ENCODE measurements at places on chromosomes 5 and 9.

DNA sequence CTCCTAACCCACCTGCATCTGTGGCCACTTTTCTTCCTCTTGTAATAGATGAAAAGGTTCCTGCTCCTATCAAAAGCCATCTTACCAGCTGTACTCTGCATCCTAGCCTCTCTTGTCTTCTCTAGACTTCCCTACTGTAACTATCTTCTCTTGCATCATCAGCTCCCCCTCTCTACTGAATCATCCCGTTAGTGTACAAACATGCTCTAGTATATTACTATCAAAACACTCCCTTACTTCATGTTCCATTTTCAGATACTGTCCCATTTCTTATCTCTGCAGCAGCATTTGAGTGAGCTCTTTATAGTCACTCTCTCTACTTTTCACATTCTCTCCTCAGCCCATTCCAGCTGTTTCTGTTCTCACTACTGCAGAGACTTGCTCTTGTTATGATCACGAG lies 2.8 kb downstream of the SRA1 start:
- no peak for DNase-seq

DNA sequence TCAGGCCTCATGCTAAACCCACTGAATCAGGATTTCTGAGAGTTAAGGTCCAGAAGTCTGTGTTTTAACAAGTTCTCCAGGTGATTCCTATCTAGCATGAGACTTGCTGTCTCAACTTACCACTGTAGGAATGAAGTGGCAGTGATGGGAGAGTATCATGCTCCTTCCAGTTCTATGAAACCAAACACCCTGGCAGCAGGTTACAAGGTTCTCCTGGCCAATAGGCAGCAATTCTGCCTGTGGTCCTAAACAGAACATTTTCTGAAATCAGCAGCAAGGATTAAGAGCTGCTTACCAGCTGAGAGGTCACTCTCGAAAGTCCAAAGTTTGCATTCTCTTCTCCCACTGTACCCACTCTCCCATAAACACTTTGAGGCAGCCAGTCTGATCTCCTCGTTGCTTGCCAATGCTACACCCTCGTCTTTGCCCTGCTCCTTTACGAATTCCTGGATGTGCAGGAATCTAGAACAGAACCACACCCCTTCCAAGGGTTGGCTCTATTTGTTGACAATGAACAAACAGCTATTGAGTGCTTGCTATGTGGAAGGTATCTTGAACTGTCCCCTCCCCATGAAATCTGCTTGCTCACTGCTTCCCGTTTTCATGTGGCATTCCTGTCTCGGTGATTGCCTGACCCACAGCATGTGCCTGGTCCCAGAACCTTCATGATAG lies 100.5 kb downstream of the TMEM174 start:
- DNase-seq = no peak

DNA sequence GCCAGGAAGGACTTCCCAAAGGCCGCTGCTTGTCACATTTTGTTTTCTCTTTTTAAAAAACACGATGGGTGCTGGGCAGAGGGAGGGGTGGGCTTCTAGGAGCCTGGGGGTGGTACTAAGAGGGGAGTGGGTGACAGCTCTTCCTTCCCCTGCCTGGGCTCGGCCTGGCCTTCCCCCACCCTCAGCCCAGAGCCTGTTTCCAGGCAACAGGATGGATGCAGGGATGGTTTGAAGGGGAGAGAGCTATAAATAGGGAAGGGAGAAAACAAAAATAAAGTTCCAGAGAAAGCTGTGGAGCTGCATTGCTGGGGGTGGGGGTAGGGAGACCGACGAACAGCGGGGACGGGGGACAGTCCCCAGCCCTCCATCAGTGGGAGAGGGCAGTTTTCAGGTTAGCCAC lies 6.6 kb upstream of the GPRIN1 start:
- DNase-seq = no peak

- DNase-seq = no peak
Measured at GRCh38 chr9:78370991-78371390, 74.1 kb downstream of the PSAT1 start.

DNA sequence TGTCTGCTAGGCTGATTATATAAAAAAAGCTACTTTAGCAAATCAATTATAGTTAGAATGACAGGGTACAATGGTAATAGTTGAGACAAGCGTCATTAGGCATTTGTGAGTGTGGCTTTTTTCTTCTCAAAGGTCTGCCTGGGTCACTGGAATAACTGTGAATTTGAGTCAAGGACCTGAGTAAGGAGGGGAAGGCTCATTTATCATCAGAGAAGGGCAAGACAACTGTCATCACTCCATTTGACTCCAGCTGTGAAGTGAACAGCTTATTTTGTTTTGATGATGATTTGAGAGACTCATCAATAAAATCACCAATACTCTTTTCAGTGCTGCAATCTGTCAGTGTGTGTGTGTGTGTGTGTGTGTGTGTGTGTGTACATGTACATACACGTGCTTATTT lies 118.6 kb downstream of the MAT2B start:
- no peak for DNase-seq

DNA sequence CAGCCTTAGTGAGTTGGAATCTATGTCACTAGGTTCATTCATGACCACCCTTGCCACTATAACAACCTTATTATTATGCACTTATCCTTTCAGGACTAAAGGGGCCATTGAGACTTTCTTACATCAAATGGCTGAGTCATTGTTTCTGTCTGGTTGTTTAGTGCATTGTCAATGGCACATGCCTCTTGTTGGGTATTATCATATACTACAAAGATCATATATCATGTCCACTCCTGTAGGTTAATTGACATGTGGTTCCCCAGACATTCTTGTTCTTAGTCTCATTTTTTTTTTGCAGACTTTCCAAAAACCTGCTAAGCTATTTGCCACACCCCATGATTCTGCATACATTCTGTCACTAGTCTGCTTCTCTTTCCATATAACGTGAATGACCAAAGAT lies 66.7 kb upstream of the PRDM9 start:
- no peak for DNase-seq

- DNase-seq = no peak
Measured at GRCh38 chr9:14186096-14186495, 127.8 kb downstream of the NFIB start.

DNA sequence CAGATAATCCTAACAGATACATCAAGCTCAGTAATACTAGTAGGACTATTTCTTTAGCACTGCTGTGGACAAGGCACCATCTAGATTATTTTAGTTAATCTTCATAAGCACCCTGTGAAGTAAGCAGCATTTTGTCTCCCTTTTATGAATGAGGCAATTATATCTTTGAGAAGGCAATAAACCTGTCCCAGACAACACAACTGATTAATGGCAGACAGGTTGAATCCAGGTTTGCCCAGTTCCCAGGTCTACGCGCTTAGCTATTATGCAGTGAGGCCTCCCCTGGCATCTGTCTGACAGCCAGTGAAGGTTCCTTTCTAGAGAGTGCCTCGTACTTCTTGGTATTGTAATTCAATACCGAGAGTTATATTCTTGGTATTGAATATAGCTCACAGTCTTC lies 9.7 kb upstream of the LVRN start:
- no peak for DNase-seq

- DNase-seq = no peak
Measured at GRCh38 chr5:142499591-142500226, 174.9 kb upstream of the SPRY4 start.

DNA sequence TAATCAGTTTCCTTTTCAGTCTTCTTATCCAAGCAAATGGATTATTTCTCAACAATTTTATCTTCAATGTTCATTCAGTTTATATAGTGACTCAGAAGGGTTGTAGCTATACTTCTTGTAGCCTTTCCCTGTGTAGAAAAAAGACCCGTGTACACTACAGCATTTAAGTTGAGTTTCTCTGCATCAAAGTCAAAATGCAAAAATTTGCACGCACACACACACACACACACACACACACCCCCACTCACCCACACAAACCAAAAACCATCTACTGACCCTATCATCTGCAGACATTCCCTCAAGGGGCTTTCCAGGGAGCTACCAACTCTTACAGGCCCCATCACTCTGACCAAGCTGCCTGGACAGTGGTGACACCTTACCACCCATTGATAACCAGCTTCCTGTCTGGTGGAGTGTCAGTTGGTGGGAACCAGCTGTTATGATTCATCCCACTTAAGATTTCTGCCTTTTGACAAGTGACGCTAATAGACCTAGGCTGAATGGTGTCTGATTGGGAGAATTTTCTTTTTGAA lies 12.2 kb upstream of the ELL2 start:
- no peak for DNase-seq

DNA sequence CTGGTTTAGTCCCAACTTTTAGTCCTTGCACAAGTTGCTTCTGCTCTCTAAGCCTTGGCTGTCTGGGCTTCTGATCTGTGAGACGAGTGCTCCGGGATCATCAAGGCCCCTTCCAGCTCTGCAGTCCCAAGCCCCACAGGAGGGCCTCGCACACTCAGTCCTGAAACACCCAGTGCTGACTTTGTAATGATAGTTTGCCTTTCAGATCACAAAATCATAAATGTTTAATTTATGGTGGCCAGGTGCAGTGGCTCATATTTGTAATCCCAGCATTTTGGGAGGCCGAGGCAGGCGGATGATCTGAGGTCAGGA lies 95.9 kb upstream of the SLC25A48 start:
- DNase-seq = no peak

DNA sequence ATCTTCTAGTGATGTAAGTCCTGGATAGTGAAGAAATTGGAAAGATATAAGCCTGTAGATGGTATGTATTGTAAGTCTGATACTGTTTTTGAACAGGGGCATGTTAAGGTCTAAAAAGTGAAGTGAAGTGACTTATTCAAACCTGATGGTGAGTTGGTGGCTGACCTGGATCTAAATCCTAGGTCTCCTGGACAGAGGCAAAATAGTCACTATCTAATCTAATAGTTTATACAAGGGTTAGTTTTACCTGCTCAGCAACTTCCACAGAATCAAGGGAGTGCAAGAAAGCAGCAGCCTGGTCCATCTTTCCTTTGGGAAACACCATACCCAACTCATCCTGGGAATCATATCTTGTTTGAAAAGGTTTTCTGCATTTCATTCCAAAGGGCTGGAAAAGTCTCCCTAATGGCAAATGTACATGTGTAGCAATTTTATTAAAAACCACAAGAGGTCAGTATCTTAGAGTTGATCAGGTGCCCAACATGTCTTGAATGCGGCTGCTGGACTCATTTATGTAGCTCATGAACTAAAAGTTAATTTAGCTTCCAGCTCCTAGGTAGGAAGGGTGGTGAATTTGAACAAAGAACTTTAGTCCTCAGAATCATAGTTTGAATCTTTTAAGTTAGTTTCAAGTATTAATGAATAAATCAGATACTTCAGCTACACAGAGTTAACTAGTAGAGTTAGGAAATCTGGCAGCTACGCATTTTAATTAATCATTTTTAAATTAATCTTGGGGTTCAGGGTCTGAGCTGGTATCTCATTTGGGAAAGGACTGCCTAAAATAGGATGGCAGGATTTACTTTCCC lies 26.0 kb downstream of the SKP2 start:
- DNase-seq = no peak

DNA sequence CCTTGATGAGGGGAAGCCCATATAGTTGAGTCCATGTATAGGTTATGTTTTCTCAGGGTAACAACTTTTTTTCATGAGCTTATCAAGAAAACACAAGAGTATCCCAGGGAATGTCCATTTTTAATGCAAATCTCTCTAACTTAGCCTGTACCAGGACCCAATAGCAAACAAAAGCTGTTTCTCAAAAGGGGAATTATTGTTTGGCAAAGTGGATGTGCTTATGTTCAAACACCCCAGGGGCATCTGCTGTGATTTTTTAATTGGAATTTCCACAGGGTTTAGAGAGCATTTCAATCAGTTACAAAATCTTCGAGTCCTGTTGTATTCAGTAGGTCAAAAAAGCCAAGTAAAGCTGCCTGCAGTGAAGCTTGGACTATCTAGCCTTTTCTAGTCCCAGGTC lies 33.4 kb upstream of the CSNK1G3 start:
- no peak for DNase-seq

- DNase-seq = no peak
Measured at GRCh38 chr5:143759396-143760130, 52.4 kb upstream of the HMHB1 start.

DNA sequence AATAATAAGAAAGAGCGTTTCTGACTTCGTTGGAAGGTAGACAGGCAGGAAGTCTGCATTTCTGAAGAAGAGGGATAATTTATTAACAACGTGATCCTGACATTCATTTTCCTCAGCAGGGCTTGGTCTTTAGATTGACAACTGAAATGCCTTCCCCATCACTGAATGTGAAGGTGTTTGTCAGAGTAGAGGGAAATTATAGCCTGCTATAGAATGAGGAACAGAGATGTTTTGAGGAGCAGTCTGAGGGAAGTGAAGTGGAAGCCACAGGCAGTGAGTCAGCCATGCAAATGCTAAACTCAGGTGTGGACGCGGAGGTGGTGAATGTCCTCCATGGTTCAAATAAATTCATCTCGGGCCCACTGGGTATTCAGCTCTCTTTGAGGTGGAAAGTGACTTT lies 30.5 kb downstream of the C7 start:
- DNase-seq = no peak

DNA sequence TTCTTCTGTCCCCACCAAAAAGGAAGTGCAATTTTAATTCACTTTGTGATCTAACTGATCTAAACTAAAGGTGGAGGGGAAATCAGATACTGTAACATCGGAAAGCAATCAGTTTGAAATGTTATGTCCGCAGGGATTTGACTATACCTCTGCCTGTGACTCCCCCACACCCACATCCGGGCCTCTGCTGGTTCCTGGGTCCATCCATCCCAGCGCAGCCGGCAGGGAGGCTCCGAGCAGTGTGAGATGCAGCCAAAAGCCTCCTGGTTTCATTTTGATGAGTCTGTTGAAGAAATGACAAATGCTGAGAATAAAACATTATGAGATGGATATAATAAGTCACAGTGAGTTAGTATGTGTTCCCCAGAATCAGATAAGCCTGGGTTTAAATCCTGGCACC lies 8.6 kb downstream of the FSTL4 start:
- no peak for DNase-seq

- DNase-seq = no peak
Measured at GRCh38 chr9:38651400-38652042, 31.1 kb upstream of the ANKRD18A start.

GRCh38 chr5:4345850-4346249 lies 750.2 kb downstream of the IRX1 start:
- DNase-seq = no peak

DNA sequence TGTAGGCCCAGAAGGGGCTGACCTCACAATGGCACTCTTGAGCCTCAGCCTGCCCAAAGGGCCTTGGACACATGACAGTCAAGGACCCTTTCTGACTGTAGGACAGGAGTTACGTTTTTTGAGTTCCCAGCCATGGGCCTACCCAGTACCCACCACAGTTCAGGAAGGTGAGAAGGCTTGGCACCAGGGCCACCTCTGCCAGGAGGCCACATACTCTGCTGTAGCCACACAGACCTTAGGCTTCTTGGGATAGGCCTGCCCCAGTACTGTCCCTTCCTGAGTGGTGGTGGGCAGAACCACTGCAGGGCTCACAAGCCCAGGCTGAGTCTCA lies 12.8 kb downstream of the PDLIM4 start:
- DNase-seq = no peak

- no peak for DNase-seq
Measured at GRCh38 chr9:130741831-130742449, 48.4 kb downstream of the EXOSC2 start.

- no peak for DNase-seq
Measured at GRCh38 chr9:32823101-32823500, 39.8 kb downstream of the TMEM215 start.
